CD4-positive, CD25-positive, alpha-beta regulatory T cell (primary cell): ENCODE measurements at places on chromosomes 4 and X.

DNA sequence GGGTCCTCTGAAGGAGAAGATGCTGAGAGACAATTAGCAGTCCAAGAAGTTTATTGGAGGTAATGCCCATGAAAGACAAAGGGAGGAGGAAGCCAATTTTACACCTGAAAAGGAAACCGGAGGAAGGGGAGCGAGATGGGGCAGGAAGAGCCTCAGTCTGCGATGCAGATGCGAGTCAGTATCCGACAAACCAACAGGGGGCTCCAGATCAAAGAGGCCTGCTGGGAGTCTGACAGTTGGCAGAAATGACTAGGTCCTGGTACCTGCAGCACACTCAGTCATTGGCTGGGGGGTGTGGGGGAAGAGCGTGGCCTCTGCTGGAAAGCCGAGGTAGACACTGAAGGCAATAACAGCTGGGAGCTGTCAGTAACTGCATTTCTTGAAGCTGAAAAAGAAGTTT lies 231.1 kb upstream of the CENPE start:
- no peak overlapping the region for H3K4me3 ChIP-seq
- H3K36me3 ChIP-seq, result no peaks in the 10 kb centered on the region
- H3K27ac ChIP-seq, result no peak overlapping the region
- H3K4me1 ChIP-seq, result no peaks in the 10 kb centered on the region

- no peak overlapping the region for H3K4me3 ChIP-seq
- no peak for DNase-seq
- no peaks in the 10 kb centered on the region for H3K36me3 ChIP-seq
- no peaks in the 10 kb centered on the region for H3K27me3 ChIP-seq
- no peaks in the 10 kb centered on the region for H3K4me1 ChIP-seq
These were observed 8.9 kb upstream of the RUFY3 start for GRCh38 chr4:70712604-70713452.

DNA sequence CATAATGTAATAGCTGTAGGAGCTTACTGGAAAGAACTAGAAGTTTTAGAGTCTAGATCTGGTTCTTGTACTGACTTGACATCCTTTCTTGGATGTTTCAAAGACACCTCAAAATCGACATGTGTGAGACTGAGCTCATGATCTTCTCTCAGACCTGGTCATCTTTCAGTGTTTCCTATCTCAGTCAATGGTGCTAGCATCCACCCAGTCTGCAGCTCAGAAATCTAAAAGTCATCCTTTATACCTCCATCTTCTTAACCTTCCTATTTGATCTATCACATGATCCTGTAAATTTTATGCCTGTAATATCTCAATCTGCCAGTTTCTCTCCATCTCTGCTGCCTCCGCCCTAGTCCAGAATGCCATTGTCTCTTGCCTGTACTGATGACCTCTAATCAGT lies 301.9 kb upstream of the PITX2 start:
- no peak for DNase-seq
- no peaks in the 10 kb centered on the region for H3K27me3 ChIP-seq
- H3K27ac ChIP-seq, result no peak overlapping the region
- H3K36me3 ChIP-seq, result no peaks in the 10 kb centered on the region
- H3K4me3 ChIP-seq, result no peak overlapping the region

- H3K36me3 ChIP-seq, result no peaks in the 10 kb centered on the region
- DNase-seq, result no peak
- H3K4me1 ChIP-seq, result no peaks in the 10 kb centered on the region
- H3K4me3 ChIP-seq, result no peak overlapping the region
- no peak overlapping the region for H3K27ac ChIP-seq
- no peaks in the 10 kb centered on the region for H3K27me3 ChIP-seq
These were observed 212.4 kb upstream of the MAMLD1 start for GRCh38 chrX:150150780-150151125.

DNA sequence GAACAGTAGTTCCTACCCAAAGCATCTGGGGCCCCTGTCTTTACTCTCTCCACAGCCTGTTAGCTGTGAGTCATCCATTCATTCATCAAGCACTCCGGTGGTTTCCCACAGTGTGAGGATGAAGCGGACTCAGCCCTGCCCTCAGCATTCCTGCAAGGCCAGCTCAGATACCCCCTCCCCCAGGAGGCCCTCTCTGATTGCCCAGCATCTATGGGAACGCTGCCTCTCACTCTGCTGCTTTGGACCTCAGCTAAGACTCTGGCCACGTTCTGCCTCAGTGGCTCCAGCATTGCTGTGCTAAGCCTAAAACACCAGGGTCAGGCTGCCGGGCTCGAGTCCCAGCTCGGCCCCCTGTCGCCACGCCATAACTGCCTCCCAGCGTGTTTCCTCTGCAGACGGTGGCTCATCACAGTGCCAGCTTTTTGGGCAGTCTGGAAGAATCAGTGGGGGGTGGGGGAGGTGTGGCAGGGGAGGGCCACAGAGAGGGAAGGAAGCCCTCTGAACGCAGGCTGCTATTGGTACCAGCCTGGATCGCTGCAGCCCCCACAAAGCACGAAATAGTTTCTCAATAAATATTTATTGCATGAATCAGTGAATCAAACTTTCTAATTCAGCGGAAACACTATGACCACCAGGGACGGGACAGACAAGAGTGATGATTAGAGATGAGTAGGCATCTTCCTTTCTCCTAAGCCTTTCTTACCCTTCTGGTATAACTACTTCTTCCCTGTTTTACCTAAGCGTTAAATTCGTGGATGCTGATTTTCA lies 74.4 kb downstream of the SORCS2 start:
- H3K27ac ChIP-seq, result no peak overlapping the region
- H3K4me1 ChIP-seq, result no peaks in the 10 kb centered on the region
- no peak for DNase-seq

- H3K4me3 ChIP-seq, result no peak overlapping the region
- H3K36me3 ChIP-seq, result no peaks in the 10 kb centered on the region
- no peak for DNase-seq
- no peaks in the 10 kb centered on the region for H3K27me3 ChIP-seq
- no peaks in the 10 kb centered on the region for H3K4me1 ChIP-seq
These were observed 103.3 kb downstream of the MGST2 start for GRCh38 chr4:139768896-139769295.

DNA sequence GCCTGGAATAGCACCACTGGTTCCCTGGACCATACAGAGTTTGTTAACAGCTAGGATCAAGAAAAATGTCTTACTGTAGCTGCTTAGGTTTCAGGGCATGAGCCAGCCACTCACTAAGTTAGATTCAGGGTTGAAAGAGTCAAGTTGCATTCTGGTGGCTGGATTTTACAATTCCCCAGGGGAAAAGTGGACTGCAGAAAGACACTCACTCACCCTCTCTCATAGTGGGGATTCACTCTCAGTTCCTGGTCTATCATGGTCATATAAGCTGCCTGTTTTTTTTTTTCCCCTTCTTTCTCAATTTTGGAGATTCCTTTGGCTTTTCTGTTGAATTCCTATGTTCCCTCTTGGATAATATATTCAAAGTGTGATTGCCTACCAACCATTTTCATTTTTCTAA lies 744.2 kb upstream of the GRIA3 start:
- no peak overlapping the region for H3K27ac ChIP-seq
- H3K4me3 ChIP-seq, result no peak overlapping the region
- H3K27me3 ChIP-seq, result no peaks in the 10 kb centered on the region
- no peak for DNase-seq
- no peaks in the 10 kb centered on the region for H3K4me1 ChIP-seq
- H3K36me3 ChIP-seq, result no peaks in the 10 kb centered on the region

DNA sequence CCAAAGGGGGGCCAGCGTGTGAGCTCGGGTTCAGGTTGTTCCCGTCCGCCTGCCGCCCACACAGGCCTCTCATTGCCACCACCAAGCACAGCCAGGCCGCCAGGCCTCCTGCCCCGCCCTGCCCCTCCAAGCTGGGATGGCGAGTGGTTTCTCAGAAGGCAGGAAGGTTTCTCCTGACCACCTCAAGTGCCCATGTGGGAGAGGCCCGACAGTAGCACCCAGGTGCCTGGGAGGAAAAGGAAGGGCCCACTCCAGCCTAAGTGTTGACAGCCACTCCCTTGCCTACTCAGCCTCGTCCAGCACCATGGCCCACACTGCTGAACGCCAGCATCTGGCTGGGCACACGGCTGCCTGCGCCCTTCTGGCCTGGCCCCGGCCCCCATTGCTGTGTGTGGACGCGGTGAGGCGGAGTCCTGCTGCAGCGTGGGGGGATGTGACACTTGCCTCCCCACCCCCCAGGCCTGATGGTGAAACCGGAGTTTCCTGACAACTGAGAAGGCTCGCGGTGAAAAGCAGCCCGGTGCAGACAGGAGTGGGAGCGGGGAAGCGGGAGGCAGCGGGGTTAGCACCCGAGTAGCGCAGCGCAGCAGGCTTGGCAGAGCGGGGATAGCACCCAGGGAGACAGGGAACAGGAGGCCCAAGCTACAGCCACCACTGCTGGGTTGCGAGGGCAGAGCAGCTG lies 19.2 kb downstream of the FLNA start:
- no peak overlapping the region for H3K4me3 ChIP-seq
- H3K27ac ChIP-seq, result no peak overlapping the region
- DNase-seq, result no peak
- H3K36me3 ChIP-seq, result peaks cover 61% of the 10 kb centered on the region
- H3K4me1 ChIP-seq, result peaks cover 96% of the 10 kb centered on the region

DNA sequence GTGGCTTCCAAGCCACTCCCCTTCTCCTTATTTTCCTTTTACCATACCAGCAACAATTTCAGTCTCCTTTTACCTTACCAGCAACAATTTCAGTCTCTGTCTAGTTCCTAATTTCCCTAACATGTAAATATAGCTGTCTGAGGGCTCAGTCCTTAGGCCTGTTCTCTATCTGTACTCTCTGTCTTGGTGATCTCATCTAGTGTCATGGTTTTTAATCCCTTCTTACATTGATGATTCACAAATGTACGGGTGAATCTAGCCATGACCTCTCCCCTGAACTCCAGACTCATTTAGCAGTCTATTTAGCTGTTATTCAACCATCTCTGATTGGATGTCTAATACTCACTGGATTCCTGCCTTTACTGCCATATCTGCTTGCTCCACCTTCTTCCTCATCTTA lies 7.2 kb downstream of the IL15 start:
- no peak for DNase-seq
- no peak overlapping the region for H3K27ac ChIP-seq
- H3K4me3 ChIP-seq, result no peak overlapping the region
- H3K4me1 ChIP-seq, result no peaks in the 10 kb centered on the region

GRCh38 chr4:145001635-145002034 lies 96.4 kb downstream of the ANAPC10 start:
- H3K4me1 ChIP-seq, result no peaks in the 10 kb centered on the region
- no peak for DNase-seq
- H3K36me3 ChIP-seq, result no peaks in the 10 kb centered on the region
- H3K27me3 ChIP-seq, result no peaks in the 10 kb centered on the region
- no peak overlapping the region for H3K4me3 ChIP-seq

GRCh38 chr4:140081641-140082390 lies 72.2 kb downstream of the MAML3 start:
- H3K4me3 ChIP-seq, result no peak overlapping the region
- no peak overlapping the region for H3K27ac ChIP-seq
- no peak for DNase-seq
- H3K4me1 ChIP-seq, result no peaks in the 10 kb centered on the region

DNA sequence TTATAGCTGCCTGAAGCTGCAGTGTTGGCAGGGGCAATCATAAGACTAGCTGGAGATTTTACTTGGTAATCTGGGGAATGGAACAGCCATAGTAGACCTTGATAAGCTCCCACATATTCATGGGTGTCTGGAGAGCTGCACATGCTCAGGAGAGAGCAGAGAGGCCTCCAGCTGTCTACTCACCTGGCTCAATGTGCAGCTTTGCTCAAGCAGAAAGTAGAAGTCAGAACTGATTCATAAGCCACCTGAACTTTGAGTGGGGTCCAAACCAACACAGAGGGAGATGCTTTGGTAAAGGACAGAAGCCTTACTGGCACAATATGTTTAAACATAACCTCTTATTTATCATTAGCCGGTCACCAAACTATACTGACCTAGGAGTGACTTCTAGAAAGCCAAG lies 54.4 kb downstream of the KDM6A start:
- no peaks in the 10 kb centered on the region for H3K36me3 ChIP-seq
- H3K27me3 ChIP-seq, result no peaks in the 10 kb centered on the region
- H3K4me3 ChIP-seq, result no peak overlapping the region
- H3K27ac ChIP-seq, result no peak overlapping the region
- DNase-seq, result no peak

- no peak for DNase-seq
- no peaks in the 10 kb centered on the region for H3K36me3 ChIP-seq
- no peaks in the 10 kb centered on the region for H3K27me3 ChIP-seq
- no peak overlapping the region for H3K27ac ChIP-seq
- H3K4me1 ChIP-seq, result no peaks in the 10 kb centered on the region
These were observed 4.7 kb upstream of the GPR143 start for GRCh38 chrX:9770319-9770718.

DNA sequence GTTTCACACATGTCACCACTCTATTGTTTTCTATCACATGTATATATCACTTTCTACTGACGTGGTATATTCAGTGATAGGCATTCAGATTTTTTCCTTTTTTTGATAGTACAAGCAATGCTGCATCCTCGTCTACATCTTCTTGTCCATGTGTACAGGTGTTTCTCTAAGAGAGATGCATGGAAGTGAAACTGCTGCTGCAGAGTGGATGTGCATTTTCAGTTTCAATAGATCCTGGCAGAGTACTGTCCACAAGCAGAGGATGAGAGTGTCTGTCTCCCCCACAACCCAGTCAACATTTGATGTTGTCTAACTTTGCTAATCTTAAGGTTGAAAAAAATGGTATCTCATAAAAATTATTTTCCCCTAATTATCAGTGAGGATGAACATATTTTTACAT lies 194.0 kb upstream of the CASK start:
- H3K4me1 ChIP-seq, result no peaks in the 10 kb centered on the region
- no peak overlapping the region for H3K27ac ChIP-seq
- H3K4me3 ChIP-seq, result no peak overlapping the region
- H3K27me3 ChIP-seq, result no peaks in the 10 kb centered on the region
- peak; percentile 32 for DNase-seq

DNA sequence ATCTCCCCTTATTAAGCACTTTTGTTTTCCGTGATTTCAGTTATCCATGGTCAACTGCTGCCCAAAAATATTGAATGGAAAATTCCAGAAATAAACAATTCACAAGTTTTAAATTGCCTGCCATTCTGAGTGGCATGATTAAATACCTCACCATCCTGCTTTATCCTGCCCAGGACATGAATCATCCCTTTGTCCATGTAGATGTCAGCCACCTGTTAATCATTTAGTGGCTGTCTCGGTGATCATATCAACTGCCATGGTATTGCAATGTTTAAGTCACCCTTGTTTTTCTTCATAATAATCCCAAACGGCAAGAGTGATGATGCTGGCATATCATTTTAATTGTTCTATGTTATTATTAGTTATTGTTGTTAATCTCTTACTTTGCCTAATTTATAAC lies 79.8 kb upstream of the LHFPL1 start:
- no peak for DNase-seq
- no peak overlapping the region for H3K4me3 ChIP-seq
- H3K27ac ChIP-seq, result no peak overlapping the region
- H3K36me3 ChIP-seq, result no peaks in the 10 kb centered on the region
- no peaks in the 10 kb centered on the region for H3K4me1 ChIP-seq
- peaks cover 2% of the 10 kb centered on the region for H3K27me3 ChIP-seq
